ENCODE measurements at places on chromosomes 2 and 18. TPM values are rescaled to one million over a fixed set of nuclear protein-coding genes. Genes with fewer than 3 reads are reported as not detected.
A peak's percentile ranks its signal among the peaks of the same experiment; 100 is the strongest.

DNA sequence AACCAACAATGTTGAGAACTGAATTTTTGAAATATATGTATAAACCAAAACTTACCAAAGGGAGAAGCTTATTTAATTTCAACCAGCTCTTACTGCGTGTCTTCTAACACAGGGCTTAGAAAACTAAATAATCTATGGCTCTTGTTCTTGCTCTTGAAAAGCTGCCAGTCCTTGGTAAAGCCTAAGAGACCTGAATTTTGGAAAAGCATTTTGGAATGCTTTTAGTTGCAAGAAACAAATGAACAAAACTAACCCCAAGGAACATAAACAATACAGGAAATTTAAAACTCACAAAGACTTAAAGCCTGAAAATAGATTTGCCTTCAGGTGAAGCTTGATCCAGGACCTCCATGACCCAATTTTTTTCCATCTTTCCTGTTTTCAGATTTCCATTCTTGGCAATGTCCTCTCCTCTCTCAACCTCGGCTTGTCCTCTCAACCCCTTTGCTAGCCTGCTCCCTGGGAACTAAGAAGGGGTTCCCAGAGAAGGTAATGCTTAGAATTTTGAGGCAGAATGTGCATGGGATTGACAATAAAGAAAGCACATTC is 169.8 kb upstream of the NCK2 start:
- H3K27me3 ChIP-seq: no peaks in the 10 kb centered on the region
- H3K4me1 ChIP-seq: peaks cover 7% of the 10 kb centered on the region
- no peak overlapping the region for H3K4me3 ChIP-seq
- H3K27ac ChIP-seq: no peak overlapping the region

DNA sequence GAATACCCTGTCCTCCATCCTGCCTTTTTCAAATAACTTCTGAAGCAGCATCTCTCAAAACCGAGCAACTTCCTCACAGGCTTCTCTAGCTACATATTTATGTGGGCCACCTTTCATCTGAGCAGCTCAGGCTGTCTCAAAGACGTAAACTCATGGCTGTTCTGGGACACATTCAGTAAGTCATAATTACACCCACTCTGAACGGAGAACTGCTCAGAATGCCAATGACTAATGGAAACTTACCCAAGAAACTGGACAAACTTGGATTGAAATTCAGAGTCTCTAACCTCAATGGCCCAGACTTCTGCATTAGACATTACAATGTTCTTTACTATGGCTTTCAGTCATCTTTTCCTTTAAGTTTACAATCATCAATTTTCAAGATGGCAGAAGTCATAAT is 145.2 kb downstream of the RAD51AP2 start:
- H3K27ac ChIP-seq: no peak overlapping the region
- DNase-seq: no peak
- H3K27me3 ChIP-seq: no peaks in the 10 kb centered on the region
- no peak overlapping the region for H3K4me3 ChIP-seq

DNA sequence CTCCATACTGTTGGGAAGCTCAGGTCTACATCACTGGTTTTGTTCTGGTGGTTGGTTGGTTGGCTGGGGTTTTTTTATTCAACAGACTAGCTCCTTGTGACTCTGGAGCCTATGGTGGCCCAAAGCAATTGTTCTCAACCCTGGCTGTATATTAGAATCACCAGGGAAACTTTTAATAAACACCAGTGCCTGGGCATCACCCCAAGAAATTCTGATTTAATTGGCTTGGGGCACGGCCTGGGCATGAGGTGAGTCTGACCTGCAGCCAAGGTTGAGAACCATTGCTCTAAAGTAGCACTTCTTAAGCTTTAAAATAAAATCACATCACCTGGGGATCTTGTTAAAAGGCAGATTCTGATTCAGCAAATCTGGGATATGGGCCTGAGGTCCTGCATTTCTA is 184.1 kb downstream of the C1D start:
- no peaks in the 10 kb centered on the region for H3K27me3 ChIP-seq
- no peak for DNase-seq
- no peaks in the 10 kb centered on the region for H3K4me1 ChIP-seq
- H3K27ac ChIP-seq: no peak overlapping the region
- H3K36me3 ChIP-seq: no peaks in the 10 kb centered on the region

- no peak overlapping the region for H3K27ac ChIP-seq
- H3K4me1 ChIP-seq: peaks cover 6% of the 10 kb centered on the region
- no peaks in the 10 kb centered on the region for H3K36me3 ChIP-seq
- no peaks in the 10 kb centered on the region for H3K27me3 ChIP-seq
Measured at GRCh38 chr18:54948350-54948837, 10.9 kb downstream of the CCDC68 start.

DNA sequence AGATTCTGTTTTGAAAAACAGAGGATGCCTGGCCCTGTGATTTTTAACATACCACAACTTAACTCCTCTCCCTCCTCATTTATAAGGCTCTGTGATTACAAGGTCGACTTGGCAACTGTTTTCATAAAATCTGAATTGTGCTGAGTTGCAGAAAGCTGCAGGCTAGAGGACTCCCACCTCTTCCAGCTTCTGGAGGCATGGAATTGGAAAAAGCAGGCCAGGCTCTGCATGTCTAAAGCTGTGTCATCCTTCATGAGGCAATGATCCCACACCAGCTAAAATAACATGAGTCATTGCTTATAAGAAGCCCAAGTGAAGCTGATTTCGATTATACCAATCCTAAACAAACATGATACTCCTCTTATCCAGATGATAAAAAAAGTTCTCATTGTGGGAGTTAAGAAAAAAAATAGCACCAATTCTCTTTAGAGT is 11.7 kb downstream of the ARHGAP28 start:
- peaks cover 7% of the 10 kb centered on the region for H3K4me1 ChIP-seq

DNA sequence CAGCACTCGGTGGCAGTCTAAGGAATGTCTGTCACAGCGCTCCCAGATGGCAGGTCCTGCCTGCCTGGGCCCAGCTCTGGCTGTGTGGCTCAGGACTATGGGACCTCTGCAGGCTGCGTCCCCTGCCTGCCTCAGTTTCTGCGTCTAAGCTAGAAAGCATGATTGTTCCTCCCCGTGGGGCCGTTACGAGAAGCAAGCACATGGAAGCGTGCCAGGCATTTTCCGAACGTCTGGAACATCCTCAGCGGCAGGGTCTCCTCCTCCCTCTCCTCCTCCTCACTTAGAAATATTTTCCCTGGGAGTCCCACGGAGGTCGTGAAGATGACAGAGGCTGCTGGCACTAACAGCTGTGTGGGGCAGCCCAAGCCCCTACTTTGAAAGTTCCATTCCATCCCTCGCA is 43.3 kb downstream of the LRRFIP1 start:
- H3K27me3 ChIP-seq: no peaks in the 10 kb centered on the region
- H3K36me3 ChIP-seq: no peaks in the 10 kb centered on the region
- no peaks in the 10 kb centered on the region for H3K4me1 ChIP-seq
- peak; percentile 82 for DNase-seq
- no peak overlapping the region for H3K4me3 ChIP-seq

The GALR1 gene
- 0.33 TPM for total RNA-seq

The ALPP gene
- total RNA-seq: not detected
